ENCODE measurements at places on chromosomes 6 and 20. TPM values are rescaled to one million over a fixed set of nuclear protein-coding genes. Genes with fewer than 3 reads are reported as not detected.
A peak's percentile ranks its signal among the peaks of the same experiment; 100 is the strongest.

DNA sequence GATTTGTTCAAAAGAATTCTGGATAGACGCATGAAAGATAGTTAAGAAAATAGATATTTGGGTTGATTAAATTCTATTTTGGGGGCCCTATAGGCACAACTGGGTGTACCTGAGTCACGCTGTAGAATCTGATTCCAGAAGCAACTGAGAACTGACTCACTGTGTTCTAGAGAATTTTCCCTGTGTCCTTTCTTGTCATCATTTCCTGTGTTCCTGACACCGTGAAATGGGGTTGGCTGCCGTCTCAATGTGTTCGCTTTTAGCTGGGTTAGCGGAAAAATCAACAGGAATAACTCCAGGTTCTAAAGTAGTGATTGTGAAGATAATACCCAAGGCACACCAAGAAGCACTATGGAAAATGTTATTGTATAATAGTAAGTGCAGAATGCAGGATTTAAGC is 5.0 kb downstream of the GCNT2 start:
- no peak for DNase-seq

DNA sequence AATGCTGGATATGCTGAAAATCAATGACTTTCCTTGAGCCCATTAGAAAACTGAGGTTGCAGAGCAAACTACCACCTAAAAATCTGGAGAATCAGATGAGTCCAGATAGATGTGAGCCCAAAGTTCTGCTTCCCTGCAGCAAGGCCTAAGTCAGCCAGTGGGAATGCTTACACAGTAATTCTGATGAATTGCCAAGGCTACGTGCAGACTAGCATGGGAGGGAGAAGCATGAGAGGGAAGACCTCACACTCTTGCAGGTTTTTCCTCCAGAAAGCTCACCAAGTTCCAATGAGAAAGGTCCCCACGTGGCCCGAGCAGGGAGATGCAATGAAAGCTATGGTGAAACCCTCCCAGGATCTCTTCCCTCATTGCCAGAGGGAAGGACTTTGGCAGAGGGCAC is 104.8 kb upstream of the SIRPA start:
- no peak for DNase-seq

- no peak for DNase-seq
Observed at GRCh38 chr20:54366669-54367344, 108.6 kb upstream of the DOK5 start.

DNA sequence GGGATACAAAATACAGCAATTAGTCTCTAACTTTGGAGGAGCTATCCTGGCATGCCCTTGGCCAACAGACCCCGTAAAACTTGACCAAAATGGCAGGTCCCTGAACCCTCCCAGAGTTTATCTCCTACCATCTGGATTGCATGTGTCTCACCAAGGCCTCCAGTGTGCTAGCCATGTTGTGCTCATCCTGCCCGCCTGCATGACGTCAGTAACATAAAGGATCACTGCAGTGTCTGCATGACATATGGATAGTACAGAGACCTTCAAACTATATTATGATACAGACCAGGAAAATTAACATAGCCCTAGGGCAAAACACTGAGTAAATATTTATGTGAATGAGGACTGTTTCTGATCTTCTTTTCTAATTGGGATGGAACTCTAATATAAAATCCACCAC is 25.3 kb downstream of the CPXM1 start:
- DNase-seq, result no peak

DNA sequence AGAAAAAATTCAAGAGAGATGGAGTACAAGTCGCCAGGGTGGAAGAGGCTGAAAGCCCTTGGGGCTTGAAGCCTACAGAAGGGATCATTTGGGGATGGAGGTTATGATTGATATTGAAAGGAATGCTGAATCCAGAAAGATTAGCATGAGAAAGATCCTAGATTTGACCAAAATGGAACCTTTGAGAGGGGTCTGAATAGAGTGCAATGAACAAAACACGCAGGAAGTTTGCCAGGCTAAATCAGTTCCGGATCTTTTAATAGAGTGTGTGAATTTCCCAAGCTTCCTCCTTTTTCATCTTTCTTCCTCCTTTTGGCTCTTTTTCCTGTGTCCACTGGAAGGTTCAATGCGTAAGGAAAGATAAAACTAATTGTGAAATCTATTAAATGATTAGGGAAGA is 15.3 kb downstream of the IPCEF1 start:
- DNase-seq, result no peak

DNA sequence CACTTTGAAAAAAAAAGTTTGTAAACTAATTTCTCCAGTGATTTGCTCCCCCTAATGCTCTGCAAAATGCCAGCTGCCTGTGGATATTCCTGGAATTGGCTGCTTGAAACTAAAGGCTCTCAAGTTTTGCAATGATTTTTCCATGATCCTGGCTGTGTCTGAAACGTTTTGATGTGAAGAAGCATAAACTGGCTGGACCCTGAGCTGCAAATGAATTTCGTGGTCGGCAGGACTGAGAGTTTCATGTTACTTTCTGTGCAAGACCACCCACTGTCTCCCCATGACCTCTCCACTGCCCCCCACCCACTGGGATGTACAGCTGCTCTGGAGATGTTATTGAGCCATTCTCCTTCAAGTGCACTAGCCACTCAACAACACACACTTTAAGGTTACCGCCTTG is 171.3 kb upstream of the SSTR4 start:
- no peak for DNase-seq

GRCh38 chr6:47700596-47700995 is 2.2 kb downstream of the ADGRF4 start:
- DNase-seq, result no peak

DNA sequence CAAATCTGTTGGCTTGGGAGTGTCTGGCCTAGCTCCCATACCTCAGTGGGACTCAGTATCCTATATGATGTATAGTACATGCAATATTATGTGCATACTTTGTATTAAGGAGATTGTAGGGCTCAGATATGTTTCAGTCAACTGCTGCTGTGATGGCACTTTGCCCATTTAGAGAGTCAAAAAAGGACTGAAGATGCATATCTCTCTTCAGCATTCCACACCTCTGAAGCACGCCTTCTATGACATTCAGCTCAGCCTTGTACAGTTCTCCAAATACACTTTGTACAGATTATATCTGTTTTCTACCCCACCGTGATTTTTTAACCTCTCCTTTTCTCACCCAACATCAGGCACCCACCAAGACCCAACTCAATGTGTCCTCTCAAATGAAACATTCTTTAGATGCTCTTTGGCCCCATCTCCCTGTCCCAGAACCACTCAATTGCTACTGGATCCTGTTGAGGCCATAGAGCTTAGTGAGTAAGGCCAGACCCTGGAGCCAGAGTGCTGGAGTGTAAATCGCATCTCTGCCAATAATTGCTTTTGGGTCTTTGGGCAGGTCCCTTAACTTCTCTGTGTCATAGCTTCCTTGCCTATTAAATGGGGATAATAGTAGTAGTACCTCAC is 15.6 kb downstream of the ENPP1 start:
- no peak for DNase-seq

- no peak for DNase-seq
Observed at GRCh38 chr20:56995149-56995548, 271.3 kb downstream of the BMP7 start.

- no peak for DNase-seq
Observed at GRCh38 chr6:36340618-36341454, 4.1 kb upstream of the BNIP5 start.

GRCh38 chr20:4893709-4894108 is 107.6 kb downstream of the SLC23A2 start:
- no peak for DNase-seq

- DNase-seq, result no peak
Observed at GRCh38 chr20:37846573-37846972, 56.4 kb upstream of the VSTM2L start.

GRCh38 chr6:33416386-33417127 is 1.4 kb downstream of the CUTA start:
- no peak for DNase-seq

GRCh38 chr6:148959501-148959900 is 212.7 kb downstream of the UST start:
- no peak for DNase-seq

DNA sequence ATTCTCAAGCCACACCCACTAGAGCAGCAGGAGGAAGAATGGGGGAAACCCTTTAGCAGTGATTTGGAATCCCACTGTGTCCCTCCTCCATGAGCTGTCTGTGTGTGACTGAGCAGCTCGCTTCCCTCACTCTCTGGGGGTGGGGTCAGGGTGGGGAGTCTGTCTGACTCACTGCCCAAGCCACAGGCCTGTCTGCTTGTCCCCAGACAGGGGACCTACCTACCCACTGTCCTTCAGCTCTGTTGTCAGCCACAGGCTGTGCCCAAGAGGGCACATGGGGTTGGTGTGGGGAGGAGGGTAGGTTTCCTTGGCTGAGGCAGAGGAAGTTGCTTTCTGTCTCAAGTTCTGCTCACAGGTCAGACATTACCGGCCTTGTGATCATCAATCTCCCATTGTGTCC is 127.0 kb downstream of the MAFB start:
- no peak for DNase-seq

GRCh38 chr6:75813476-75814250 is 64.6 kb downstream of the MYO6 start:
- no peak for DNase-seq

DNA sequence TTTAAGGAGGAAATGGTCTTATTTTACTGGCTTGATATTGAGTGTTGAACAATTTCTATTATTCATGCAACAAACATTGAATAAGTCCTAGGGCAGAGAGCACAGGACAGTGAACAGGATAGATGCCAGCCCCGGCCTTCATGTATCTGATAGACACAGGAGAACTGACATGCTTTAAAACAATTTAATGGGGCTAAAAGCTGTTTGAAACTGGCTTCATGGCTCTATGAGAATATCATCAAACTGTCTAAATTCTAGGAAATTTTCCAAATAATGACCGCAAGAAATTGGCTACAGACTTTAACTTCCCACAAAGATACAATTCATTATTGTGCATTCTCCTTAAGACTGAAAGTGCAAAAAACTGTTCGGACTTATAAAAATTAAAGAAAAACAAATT is 69.0 kb downstream of the ID4 start:
- no peak for DNase-seq

GRCh38 chr6:92701425-92702096 is 717.8 kb downstream of the EPHA7 start:
- DNase-seq, result no peak

- DNase-seq, result no peak
Observed at GRCh38 chr6:42446370-42446769, 5.4 kb downstream of the TRERF1 start.

- DNase-seq, result no peak
Observed at GRCh38 chr6:4925580-4925979, 78.3 kb downstream of the RPP40 start.

DNA sequence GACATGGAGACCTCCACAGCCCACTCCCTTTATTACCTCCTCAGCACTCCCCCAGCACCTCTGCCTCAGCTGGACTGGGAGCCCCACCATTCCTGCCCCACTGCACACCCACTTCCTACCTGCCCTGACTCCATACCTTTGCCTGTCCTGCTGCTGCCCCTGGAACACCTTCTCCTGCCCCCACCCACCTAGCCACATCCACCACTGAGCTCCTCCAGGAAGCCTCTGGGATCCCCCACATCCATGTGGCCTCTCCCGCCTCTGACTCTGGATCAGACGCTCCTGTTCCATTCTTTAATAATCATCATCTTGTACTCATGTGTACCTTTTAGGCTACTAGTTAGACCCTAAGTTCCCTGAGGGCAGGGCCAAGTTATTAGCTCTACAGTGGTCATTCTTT is 2.2 kb upstream of the SDCBP2 start:
- DNase-seq, result no peak

DNA sequence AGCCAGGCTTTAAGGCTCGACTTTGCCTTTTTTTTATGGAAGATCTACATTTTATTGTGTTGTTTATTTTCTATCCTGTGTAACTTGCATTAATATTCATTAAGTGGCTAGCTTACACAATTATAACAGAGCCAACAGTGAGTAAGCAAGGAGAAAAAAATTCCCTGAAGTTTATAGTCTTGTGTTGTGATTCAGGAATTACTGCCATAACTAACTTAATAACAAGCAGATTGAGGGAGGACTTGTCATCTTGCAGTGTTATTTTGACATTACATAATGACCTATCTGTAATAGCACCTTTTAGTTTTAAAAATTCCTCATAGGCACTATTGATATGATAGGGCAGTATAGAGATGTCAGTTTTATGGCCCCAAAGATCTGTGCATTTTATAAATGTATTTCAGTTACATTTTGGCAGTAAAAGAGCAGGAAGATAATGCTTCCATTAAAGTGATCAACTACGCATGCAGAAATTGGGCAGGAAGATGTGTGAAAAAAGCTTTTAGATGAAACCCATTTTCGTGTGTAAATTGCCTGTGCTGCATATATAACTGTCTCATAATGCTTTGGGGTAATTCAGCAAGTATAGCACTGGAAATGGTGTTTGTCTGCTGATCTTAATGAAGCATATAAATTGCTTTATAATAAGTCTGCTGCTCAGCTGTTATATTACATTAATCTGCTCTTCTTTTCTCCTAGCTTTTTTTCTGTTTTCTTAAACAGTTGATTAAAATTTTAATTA is 123.0 kb downstream of the SMAP1 start:
- peak; percentile 10 for DNase-seq

DNA sequence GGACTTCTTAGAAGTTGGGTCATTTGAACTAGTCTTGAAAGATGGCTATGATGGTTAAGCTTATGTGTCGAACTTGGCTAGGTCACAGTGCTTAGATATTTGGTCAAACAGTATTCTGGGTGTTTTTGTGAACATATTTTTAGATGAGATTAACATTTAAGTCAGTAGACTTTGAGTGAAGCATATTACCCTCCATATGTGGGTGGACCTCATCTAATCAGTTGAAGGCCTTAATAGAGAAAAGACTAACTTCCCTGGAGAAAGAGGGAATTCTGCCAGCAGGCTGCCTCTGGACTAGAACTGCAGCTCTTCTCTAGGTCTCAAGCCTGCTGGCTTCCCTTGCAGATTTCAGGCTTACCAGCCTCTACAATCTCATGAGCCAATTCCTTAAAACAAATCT is 76.9 kb downstream of the RCAN2 start:
- no peak for DNase-seq

DNA sequence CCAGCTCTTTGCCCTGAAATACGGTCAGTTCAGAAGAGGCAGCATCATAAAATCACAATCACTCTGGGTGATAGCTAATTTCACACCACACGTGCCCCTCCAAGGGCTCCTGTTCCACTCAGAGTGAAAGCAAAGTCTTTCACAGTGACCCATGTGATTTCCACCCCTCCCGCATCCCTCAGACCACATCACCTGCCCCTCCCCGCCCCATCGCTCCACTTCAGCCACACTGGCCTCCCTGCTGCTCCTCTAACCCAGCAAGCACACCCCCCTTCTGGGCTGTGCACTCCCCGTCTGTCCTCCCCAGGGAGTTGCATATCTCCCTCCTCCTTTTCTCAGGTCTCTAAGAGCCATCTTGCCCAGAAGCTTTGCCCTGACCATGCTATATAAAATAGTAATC is 74.5 kb downstream of the PSMG4 start:
- no peak for DNase-seq

The IDH3B gene
- polyA plus RNA-seq, result 113 TPM

The TNFRSF21 gene
- polyA plus RNA-seq, result 3.6 TPM

The TXLNB gene
- 0.71 TPM for polyA plus RNA-seq

The SPATS1 gene
- not detected for polyA plus RNA-seq

The NHLRC1 gene
- polyA plus RNA-seq, result 1.1 TPM

The FOXC1 gene
- 7.8 TPM for polyA plus RNA-seq

The MLN gene
- not detected for polyA plus RNA-seq

The CCN2 gene
- polyA plus RNA-seq, result 326 TPM

The RNF182 gene
- polyA plus RNA-seq, result 1.9 TPM

The DEFB124 gene
- not detected for polyA plus RNA-seq

The TRIM15 gene
- not detected for polyA plus RNA-seq
